ENCODE measurements at places on chromosomes 1 and 21. TPM values are rescaled to one million over a fixed set of nuclear protein-coding genes. Genes with fewer than 3 reads are reported as not detected.

ZNF593OS gene
- not detected for total RNA-seq

OR2T33 gene
- total RNA-seq, result not detected

DYNLT5 gene
- total RNA-seq, result 1.1 TPM

OR6Y1 gene
- total RNA-seq, result not detected

FAM163A gene
- 0.07 TPM for total RNA-seq

ADAM30 gene
- total RNA-seq, result not detected

ZMPSTE24 gene
- 67.0 TPM for total RNA-seq

GBP5 gene
- 0.20 TPM for total RNA-seq

RABIF gene
- total RNA-seq, result 11.5 TPM
